Activated CD8-positive, alpha-beta memory T cell treated with anti-CD3 and anti-CD28 coated beads for 1 hour (primary cell): ENCODE measurements at places on chromosomes 7 and 10.

DNA sequence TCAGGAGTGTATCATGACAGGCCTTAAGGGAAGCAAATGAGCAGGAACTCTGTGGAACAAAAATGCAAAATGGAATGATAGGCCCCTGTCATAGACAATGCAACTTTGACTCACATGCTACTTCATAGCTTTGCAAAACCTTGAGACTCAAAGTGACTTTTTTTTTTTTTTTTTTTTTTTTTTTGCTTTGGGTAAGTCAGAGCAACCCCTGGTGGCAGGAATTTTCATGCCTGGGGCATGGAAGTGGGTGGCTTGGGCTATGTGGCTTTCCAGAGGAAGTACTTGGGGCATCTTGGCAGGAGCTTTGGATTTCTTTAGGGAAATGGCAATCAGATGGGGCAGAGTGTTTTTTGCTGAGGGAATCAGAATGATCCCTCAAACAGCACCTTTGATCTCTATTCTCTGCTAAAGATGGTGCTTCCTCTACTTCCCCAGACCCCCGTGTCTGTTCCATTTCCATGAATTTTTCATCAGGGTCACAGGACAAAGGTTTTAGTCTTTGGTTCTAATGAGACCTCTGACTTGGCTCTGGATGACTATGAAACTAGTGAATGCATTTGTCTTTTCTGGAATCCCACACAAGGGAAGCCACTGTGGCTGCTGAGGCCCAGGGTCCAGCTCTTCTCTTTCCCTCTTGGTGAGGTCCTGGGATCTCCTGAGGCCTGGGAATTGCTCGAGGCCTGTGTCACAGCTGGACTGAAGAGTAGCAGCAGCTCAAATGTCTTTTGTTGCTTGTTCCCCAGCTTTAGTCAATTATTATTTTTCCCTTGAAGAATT is 62.8 kb downstream of the TACC2 start:
- no peak for DNase-seq

GRCh38 chr7:95980706-95981105 is 208.4 kb downstream of the DYNC1I1 start:
- DNase-seq: no peak

- no peak for DNase-seq
These were observed 21.5 kb downstream of the ADARB2 start for GRCh38 chr10:1715821-1716220.

- DNase-seq: no peak
These were observed 11.5 kb downstream of the PPIF start for GRCh38 chr10:79358811-79359210.

- no peak for DNase-seq
These were observed 640.4 kb downstream of the TYW1 start for GRCh38 chr7:67637023-67637358.

DNA sequence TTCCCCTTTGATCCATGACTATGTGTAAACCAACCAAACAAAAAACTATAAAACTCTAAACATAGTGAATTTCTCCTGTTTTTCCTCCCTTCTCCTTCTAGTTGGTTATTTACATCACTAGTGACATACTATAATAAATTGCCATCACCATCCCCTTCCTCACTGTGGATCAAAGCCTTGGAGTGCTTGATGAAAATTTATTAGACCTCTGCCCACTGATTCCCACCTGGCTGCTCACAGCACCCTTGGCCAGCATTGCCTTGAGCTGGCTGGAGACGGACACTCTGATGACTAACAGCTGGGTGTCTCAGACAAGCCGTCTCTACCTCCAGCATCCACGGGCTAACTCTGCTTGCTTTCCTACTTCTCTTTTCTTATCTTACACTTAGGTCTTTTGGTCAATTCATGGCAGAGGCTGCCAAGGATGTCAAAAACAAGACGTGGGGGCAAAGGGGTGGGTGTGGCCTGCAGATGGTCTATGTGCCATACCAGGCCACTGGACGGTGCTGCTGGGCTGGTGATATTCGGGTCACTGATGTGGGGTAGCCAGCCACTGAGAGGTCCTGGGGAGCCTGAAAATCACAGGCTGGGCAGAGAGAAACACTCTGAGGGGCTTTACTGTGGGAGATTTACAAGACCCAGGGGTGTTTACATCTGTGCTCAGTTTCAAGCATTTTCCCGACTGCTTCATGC is 207.8 kb downstream of the TAX1BP1 start:
- no peak for DNase-seq

- DNase-seq: no peak
These were observed 1.6 kb downstream of the ACHE start for GRCh38 chr7:100893910-100894721.

DNA sequence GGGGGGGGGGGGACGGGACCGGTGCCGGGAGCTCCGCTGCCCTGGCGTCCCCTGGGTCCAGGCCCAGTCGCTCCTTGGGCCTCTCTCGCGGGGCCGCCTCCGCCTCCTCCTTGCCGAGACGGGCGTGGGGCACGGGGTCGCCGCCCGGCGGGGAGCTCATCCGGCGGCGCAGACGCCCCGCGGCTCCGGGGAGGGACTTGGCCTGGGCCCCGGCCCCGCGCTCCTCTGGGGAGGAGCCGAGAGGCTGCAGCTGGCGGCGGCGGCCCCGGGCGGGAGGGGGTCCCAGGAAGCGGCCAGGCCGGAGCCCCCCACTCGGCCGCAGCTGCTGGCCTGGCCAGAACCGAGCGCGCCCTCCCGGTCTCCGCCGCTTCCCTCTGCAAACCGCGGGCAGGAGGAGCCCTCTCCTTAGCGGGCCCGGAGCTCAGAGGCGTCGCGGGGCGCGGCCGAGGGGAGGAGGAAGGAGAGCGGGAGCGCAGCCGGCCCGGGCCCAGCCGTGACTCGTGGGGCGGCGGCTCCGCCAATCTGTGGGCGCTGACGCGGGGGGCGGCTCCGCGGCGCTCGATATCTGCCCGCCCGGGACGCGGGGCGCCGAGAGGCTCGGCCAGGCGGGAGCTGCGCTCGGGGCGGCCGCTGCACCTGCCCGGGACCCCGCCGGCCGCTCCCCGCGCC is at the start of gene FAM20C:
Gene FAM20C, plus strand, starts transcription at position 591 of the 669 bp plus-strand sequence. CDS start 629 bp downstream, outside the sequence.
- DNase-seq: no peak

DNA sequence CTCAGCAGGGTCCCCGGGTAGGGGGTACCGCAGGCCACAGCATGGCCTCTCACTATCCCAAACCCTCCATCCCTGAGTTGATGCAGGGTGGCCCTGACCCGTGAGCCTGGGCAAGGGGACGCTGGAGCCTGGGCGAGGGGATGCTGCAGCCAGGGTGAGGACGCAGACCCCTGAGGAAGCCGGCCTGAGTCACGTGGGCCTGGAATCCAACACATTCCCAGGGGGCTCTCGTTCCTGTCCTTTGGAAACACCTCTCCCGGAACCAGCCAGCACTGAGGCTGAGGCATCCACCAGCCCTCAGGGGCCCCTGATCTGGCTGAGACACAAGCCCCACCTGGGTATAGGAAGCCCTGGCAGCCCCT is 61.5 kb upstream of the NKX6-2 start:
- DNase-seq: no peak

DNA sequence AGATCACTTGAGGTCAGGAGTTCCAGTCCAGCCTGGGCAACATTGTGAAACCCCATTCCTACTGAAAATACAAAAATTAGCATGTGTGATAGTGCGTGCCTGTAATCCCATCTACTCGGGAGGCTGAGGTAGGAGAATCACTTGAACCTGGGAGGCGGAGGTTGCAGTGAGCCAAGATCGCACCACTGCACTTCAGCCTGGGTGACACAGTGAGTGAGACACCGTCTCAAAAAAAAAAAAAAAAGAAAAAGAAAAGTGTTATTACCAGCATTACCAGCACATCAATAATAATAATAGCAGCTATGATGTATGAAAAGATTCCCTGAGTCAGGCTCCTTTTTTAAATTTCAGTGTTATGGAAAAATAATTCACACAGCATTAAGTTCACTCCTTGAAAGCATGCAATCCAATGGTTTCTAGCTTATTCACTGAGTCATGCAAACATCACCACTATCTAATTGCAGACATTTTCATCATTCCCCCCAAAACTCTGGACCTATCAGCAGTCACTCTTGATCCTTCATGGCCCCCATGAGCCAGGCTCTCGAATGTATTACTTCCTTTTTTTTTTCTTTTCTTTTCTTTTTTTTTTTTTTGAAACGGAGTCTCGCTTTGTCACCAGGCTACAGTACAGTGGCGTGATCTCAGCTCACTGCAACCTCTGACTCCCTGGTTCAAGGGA is 228.4 kb downstream of the FANK1 start:
- no peak for DNase-seq

DNA sequence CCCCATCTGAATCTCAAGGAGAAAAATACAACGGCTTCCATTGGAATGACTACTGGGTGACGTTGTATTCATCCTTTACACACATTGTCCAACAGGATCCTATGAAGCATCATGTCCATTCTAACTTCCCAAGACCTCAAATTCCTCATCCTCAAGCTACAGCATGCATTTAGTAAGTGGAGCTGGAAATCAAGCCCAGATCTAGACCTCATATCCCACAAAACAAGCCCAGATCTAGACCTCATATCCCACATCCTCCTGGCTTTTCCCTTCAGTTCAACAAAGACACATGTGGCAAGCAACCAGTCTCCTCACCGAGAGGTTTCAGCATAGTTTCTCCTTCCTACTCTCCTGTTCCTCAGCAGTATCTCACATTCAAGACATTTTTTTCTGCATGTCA is 12.2 kb downstream of the IGF2BP3 start:
- DNase-seq: no peak

- no peak for DNase-seq
These were observed 191.7 kb upstream of the C7orf33 start for GRCh38 chr7:148398844-148399365.

DNA sequence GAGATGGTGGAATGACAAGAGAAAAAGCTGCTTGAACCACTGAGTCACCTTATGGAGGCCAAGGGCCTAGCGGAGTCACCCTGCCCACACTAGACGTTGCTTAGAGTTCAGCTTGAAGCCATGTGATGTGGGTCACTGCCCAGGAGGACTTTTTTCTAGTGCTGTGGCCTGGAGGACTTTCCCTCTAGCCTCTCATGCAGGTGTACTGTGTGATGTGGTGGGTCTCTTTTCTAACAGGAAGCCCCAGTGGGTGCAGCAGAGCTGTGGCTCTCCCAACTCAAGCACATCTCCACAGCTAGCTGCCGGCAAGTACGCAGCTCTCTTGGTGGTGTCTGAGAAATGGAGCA is 13.6 kb downstream of the POR start:
- no peak for DNase-seq

DNA sequence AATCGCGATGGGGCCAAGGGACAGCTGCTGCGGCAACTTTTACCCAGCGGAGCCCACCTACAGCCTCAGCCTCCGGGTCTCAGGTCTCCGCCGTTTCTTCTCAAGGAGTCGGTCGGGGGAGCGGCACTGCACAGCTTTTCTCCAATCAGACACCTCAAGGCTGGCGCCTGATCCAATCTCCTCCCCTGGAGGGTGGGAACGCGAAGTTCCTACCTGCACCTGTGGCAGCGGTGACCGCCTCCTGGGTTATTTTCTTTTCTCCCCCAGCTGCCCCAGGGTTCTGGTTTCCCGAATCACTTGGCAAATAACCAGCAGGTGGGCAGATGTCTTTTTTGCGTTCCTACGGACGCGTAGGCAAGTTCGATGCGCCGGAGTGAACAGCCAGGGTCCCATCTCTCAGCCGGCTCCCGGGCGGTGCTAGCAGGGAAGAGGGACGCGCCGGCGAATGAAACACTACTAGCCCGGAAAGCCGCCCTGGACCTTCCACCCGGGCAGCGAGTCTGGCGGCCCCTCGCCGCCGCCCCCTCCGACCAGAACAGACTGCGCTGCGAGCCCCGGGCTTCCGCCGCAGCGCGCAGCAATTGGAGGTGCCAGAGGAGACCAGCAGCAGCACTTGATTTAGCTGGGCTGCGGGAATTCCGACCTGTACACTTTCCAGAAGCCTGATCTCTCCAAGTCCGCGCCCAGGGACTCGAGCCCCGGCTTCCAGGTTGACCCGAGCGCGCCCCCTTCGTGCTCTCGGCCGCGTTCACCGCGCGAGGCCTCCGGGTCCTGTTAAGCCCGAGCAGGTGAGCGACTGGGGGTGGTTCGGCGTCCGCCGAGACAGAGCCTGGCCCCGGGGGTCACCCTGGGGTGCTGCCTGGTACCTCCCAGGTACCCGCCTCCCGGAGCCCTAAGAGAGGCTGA is at the start of gene PRR15:
Gene PRR15, plus strand, starts transcription at position 246 of the 906 bp plus-strand sequence. CDS start 2,495 bp downstream, outside the sequence.
- no peak for DNase-seq

GRCh38 chr10:73480158-73480557 is 15.7 kb downstream of the PPP3CB start:
- DNase-seq: no peak

GRCh38 chr7:77321300-77321699 is 94.8 kb downstream of the GSAP start:
- no peak for DNase-seq

DNA sequence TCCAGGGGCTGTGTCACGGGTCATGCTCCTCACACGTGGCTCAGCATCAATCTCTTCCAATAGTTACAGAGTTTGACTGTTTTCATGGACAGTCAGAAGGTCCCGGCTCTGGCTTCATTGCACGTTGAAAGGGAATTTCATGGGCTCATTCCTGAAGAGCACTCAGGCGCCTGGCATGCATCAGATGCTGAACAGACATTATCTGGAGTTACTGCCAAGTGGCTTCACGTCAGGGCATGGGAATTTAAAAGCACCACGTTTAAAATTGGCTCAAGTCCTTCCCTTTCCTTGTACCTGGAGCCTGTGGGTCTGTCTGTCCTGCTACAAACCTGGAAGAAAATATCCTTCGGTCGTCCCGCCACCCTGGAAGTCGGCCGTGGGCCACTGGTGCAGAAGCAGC is 50.4 kb downstream of the CFAP46 start:
- DNase-seq: no peak

GRCh38 chr7:46764100-46764936 is 817.6 kb downstream of the TNS3 start:
- DNase-seq: no peak

DNA sequence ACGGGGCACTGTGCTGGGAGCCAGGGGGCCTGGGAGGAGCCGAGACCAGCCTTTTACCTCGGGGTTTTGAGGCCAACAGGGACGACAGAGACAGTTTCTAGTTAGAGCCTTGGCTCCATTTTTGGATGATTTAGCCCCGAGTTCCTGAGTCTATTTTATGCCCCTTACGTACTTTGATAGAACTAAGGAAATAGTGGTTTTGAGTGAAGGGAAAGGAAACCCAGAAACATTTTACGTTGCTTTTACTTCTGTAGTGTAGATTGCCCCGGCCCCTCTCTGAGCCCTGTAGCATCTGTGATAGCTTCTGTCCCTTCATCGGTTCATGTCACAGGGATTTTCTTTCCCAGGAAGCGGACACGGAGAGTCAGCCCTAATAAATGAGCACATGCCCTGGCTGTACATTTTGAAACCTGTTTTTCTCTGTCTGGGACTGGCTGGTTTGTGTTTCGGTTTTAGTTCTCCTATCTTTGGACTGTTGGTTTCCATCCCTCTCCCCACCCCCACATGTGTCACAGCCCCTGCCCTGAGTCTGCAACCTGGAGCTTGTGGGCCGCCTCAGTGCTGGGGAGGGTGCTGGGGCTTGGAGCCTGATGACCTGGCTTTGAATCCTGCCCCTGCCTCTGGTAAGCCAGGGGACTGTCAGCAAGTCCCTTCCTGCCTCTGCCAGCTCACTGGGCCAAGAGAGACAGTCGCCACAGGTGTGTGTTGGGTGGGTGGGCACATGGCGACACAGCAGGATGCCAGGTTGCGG is 6.9 kb upstream of the ORAI2 start:
- DNase-seq: no peak

GRCh38 chr10:43749145-43749576 is 100.5 kb upstream of the ZNF32 start:
- DNase-seq: no peak

- DNase-seq: no peak
These were observed 79.3 kb upstream of the AFAP1L2 start for GRCh38 chr10:114483575-114483974.

- DNase-seq: no peak
These were observed 26.4 kb downstream of the RNF216 start for GRCh38 chr7:5754981-5755599.

GRCh38 chr7:129093867-129094456 is 39.1 kb upstream of the TNPO3 start:
- DNase-seq: no peak
